ENCODE measurements at places on chromosomes 5 and 9. TPM values are rescaled to one million over a fixed set of nuclear protein-coding genes. Genes with fewer than 3 reads are reported as not detected.

GRCh38 chr5:135715267-135716055 is 119.0 kb upstream of the SLC25A48 start:
- no peak for DNase-seq

- no peak for DNase-seq
Observed at GRCh38 chr9:89478821-89479668, 18.9 kb downstream of the SEMA4D start.

GRCh38 chr5:6717247-6717646 is 4.0 kb downstream of the TENT4A start:
- DNase-seq: no peak

GRCh38 chr9:114894206-114894605 is 36.2 kb downstream of the TNFSF8 start:
- DNase-seq: no peak

- DNase-seq: no peak
Observed at GRCh38 chr5:66277981-66278380, 133.9 kb downstream of the SREK1 start.

COL23A1 gene
- not detected for polyA plus RNA-seq
